ENCODE measurements at places on chromosomes 12 and 14. TPM values are rescaled to one million over a fixed set of nuclear protein-coding genes. Genes with fewer than 3 reads are reported as not detected.

- DNase-seq: no peak
These were observed 56.6 kb downstream of the TTC9 start for GRCh38 chr14:70698288-70698687.

Gene FLRT2
- total RNA-seq: not detected

DNA sequence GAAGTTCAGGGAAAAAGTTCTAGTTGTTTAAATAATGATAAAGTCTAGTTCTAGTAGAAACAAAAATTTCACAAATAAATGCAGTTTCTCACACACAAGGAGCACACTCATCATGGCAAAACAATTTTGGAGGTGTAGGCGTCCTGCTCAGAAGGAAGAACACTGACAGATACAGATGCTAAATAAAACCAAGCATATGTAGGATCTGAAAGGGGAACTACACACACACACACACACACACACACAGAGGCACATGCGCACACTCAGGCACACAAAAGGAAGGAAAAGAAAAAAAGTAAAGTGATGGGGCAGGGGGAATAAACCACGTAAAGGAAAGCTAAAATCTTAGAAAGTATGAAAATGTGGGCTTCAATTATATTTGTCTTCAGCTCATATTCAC is 117.7 kb downstream of the SOX5 start:
- DNase-seq: no peak

DNA sequence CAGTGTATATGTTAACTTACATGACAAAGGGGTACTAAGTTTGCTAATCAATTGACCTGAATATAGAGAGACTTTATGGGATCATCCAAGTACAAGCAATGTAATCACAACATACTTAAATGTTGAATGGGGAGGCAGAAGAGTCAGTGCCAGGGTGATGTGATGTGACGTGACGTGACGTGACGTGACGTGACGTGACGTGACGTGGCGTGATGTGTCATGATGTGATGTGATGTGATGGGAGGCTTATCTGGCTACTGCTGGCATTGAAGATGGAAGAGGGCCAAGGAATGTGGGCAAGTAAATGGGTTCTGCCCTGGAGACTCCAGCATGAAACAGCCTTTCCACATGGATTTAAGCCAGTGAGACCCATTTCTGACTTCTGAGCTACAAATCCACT is 38.2 kb upstream of the PRB4 start:
- DNase-seq: no peak

- no peak for DNase-seq
These were observed 138.9 kb downstream of the GPR65 start for GRCh38 chr14:88143810-88144209.

Gene NTN4
- total RNA-seq: 4.8 TPM

DNA sequence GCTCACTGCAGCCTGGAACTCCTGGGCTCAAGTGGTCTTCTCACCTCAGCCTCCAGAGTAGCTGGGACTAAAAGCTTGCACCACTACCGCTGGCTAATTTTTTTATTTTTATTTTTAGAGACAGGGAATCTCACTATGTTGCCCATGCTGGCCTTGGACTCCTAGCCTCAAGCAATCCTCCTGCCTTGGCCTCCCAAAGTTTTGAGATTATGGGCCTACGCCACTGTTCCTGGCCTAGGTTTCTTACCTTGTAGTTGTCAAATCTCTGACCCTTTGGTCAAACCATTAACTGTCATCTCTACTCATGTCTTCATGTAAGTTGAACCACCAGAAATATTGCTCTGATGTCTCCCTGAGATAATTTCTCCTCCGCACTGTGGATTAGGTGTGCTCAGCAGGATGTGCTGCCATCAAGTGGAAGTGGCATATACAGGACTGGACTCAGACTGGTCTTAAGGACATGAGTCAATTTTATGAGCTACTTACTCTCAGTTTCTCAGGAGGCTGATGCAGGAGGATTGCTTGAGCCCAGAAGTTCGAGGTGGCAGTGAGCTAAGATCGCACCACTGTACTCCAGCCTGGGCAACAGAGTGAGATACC is 28.5 kb downstream of the ACTR6 start:
- DNase-seq: no peak

DNA sequence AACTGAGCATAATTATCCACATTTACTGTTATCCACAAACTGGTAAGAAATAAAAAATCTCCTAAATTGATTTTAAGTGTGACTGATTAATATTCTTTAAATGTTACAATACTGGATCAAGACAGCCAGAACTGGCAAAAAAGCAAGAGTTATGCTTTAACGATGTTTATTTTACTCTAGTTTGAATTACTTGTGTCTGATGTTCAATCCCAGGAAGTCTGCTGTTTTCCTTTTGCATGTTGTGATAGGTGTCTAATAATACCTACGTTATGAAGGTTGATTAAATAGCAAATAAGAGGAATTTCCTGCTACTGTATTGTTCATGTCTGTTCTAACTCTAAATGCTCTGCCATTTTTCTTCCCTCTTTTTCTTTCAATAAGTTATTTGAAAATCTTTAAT is 34.4 kb upstream of the OTOGL start:
- DNase-seq: no peak

GRCh38 chr14:75249251-75249957 is 29.2 kb upstream of the FOS start:
- peak; percentile 81 for DNase-seq

DNA sequence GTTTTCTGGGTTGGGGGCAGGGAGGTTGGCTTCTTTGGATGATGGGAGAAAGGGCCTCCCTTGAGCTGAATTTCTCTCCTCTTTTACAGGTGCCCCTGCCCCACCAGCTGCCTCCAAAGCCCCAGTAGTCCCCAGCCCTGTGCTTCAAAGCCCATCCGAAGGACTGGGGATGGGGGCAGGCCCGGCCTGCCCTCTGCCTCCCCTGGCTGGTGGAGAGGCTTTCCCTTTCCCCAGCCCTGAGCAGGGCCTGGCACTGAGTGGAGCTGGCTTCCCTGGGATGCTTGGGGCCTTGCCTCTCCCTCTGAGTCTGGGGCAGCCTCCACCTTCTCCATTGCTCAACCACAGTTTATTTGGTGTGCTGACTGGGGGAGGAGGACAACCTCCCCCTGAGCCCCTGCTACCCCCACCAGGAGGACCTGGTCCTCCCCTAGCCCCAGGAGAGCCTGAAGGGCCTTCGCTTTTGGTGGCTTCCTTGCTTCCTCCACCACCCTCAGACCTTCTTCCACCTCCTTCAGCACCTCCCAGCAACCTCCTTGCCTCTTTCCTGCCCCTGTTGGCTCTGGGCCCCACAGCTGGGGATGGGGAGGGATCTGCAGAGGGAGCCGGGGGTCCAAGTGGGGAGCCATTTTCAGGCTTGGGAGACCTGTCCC is 4.0 kb downstream of the MBD6 start:
- DNase-seq: no peak

Gene SERPINA12
- total RNA-seq: not detected

Gene AICDA
- not detected for total RNA-seq

Gene WNT1
- 2.3 TPM for total RNA-seq

- DNase-seq: no peak
These were observed 20.4 kb upstream of the LRTM2 start for GRCh38 chr12:1799882-1800400.

GRCh38 chr14:100561005-100561404 is 26.2 kb downstream of the BEGAIN start:
- DNase-seq: no peak

DNA sequence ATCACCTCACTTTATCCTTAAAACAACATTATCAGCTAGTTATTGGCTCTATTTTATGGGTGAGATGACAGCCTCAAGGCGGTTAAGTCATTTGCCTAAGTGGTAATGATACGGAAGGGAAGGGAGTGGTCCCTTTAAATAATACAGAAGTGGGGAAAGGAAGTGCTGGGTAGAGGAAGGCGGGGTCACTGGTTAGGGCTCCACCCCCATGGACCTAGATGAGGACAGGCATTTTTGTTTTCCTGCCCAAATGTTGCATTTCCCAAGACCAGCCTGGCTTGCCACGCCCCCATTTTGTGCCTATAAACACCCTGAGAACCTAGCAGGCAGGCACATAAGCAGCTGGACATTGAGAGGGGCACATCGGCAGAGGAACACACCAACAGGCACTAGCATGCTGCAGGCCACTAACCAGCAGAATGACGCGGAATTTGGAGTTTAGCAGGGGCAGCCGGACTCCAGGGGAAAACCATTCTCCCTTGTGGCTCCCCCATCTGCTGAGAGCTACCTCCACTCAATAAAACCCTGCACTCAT is 100.9 kb downstream of the EPS8 start:
- no peak for DNase-seq

GRCh38 chr12:11662369-11662768 is 12.9 kb downstream of the ETV6 start:
- DNase-seq: no peak

- no peak for DNase-seq
These were observed 47.8 kb downstream of the SLC41A2 start for GRCh38 chr12:104910196-104910840.

Gene ACOT4
- 1.1 TPM for total RNA-seq

DNA sequence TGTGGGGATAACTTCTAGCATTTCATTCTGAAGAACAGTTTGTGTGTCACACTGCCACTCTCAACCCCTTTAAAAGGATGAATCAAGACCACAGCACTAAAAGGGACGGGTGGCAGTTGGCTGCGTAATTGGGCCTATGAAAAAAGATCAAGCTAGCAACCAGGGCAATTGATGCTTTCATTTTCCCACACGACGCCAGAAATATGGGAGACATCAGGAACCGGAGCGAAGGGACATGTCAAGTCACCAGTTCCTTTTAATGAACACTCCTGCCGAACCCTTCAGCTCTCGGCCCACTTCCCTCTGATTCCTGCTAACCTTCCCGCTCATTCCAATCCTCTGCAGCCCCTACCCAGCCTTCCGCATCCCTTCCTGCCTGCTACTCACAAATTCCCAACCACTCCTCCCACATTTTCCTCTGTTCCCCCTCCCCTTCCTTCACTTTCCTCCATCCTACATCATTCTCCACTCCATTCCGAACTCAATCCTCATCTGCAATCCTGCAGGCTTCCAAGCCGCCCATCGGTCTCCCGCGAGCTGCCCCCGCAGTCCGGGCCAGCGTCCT is 753 bp downstream of the CSRNP2 start:
- no peak for DNase-seq

GRCh38 chr14:101473045-101473729 is 88.1 kb upstream of the DIO3 start:
- no peak for DNase-seq

GRCh38 chr14:46344327-46344937 is 307.1 kb downstream of the RPL10L start:
- DNase-seq: no peak

Gene CMA1
- total RNA-seq: not detected

Gene LALBA
- not detected for total RNA-seq

Gene FOXA1
- not detected for total RNA-seq

Gene MSRB3
- total RNA-seq: 5.9 TPM

DNA sequence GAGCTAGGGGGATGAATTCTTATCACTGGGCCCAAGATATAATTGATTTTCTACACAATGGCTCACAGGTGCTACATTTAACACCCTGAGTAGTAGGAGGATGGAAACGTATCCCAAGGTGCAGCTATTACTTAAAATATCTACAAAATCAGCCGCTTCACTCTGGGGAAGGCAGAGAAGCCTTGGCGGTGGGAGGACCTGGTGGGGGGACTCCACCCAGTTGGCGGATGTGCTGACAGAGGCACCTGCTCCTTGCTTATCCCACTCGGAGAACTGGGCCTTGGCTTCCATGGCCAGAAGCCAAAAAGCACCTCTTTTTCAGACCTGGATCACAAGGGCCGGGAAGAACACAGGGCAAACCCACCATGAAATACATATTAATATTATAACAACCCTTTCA is 106.3 kb downstream of the OTX2 start:
- DNase-seq: no peak

- no peak for DNase-seq
These were observed 527.2 kb downstream of the FLRT2 start for GRCh38 chr14:86057018-86057667.

- no peak for DNase-seq
These were observed 89.7 kb downstream of the PDE3A start for GRCh38 chr12:20458011-20458410.

- DNase-seq: no peak
These were observed 132.0 kb upstream of the CCND2 start for GRCh38 chr12:4141348-4142270.

Gene GPR162
- total RNA-seq: not detected

Gene GSC
- 0.60 TPM for total RNA-seq

DNA sequence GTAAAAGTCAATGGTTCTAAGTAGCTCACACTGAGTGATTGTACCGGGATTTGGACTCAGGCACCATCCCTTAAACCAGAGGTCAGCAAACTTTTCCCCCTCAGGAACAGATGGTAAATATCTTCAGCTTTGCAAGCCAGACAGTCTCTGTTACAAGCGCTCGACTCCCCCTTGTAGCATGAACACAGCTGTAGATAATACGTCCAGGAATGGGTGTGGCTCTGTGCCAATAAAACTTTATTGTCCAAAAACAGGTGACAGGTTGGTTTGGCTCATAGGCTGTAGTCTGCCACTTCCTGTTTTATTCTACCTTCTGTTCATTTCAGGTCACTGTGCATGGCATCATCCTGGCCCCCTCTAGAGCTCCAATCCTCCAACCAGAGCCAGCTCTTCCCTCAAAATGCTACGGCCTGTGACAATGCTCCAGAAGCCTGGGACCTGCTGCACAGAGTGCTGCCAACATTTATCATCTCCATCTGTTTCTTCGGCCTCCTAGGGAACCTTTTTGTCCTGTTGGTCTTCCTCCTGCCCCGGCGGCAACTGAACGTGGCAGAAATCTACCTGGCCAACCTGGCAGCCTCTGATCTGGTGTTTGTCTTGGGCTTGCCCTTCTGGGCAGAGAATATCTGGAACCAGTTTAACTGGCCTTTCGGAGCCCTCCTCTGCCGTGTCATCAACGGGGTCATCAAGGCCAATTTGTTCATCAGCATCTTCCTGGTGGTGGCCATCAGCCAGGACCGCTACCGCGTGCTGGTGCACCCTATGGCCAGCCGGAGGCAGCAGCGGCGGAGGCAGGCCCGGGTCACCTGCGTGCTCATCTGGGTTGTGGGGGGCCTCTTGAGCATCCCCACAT is 7.6 kb downstream of the BDKRB1 start:
- DNase-seq: no peak

DNA sequence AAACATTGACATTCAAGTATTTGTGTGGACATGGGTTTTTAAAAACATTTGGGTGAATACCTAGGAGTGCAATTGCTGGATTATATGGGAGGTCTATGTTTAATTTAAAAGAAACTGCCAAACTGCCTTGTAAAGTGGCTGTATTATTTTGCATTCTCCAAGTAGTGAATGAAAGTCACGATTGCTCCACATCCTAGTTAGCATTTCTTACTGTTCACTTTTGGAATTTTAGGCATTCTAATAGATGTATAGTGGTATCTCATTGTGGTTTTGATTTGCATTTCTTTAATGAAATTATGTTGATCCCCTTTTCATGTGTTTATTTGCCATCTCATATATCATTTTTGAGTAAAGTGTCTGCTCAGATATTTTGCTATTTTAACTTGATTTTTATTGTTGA is 159.5 kb downstream of the FOXG1 start:
- no peak for DNase-seq

Gene UBE2N
- 99.6 TPM for total RNA-seq

Gene RFX4
- total RNA-seq: not detected

DNA sequence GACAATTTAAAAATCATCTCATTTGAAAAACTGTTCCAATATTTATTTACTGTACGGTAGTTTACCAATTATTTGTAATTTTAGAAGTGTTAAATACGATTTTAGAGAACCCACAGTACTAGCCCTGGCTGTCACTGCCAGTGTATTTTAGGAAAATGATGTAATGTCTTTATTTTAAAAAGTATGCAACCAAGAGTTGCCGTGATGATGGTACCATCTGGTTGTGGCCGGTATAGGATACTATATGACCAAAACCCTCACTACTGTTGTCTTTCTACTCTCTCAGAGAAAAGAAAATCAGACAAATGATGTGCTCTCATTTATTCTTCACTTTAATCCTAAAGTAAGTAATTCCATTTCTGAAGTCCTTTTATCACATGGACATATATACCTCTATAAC is 395.0 kb downstream of the FOXG1 start:
- no peak for DNase-seq

Gene IL31
- total RNA-seq: not detected
